ENCODE measurements at places on chromosomes 7 and 10.

DNA sequence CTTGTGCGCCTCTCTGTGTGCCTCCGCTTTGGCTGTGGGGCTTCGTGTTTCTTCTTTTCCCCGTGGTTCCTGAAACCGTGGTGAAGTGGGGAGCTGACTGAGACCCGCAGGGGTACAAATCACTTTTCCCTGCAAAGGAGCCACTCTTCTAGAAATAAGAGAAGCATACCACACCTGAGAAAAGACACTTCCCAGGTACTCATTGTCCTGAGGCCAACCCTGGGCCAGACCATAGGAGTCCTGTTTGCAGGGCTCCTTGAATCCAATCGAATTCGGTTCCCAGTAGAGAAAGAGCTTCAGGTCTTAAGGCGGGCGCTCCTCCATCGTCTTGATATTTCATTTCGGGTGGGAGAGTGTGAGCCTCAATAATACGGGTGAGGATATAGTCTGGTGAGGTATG lies 32.4 kb upstream of the ZNF273 start:
- DNase-seq = no peak

- no peak for DNase-seq
These were observed 6.9 kb downstream of the C10orf62 start for GRCh38 chr10:97596101-97597082.

- no peak for DNase-seq
These were observed 85.9 kb downstream of the ELFN1 start for GRCh38 chr7:1755783-1756625.

GRCh38 chr10:107417446-107417845 lies 252.9 kb upstream of the SORCS1 start:
- no peak for DNase-seq

DNA sequence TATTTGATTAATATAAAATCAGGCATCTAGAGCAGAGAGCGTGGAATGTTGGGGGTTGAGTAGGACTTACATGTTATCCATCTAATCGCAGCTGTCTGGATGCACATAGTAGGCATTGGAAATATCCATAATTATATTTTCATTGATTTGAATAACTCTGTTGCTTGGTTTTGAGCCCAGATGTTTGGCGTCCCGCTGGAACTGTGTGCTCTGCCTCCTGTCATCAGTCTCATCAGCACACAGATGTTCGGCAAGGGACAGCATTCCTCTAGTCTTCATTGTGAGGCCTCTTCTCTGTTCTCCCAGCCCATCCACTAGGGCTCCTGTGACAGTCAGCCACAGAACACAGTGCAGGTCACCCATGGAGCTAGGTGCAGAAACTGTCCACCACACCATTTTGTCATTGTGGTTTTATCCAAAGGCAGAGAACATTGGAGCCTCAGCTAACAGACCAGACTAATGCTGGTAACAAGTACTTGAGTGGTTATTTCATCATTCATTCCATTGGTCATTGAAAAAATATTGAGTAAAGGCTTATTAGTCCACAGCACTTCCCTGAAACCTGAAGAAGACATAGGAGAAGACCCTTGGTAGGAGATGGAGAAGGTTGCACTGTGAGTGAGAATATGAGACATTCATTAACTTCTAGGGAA lies 927.4 kb downstream of the LRMDA start:
- no peak for DNase-seq

GRCh38 chr7:44415047-44415446 lies 75.4 kb downstream of the NUDCD3 start:
- no peak for DNase-seq

GRCh38 chr7:31602041-31602625 lies 84.9 kb upstream of the PPP1R17 start:
- DNase-seq = no peak

DNA sequence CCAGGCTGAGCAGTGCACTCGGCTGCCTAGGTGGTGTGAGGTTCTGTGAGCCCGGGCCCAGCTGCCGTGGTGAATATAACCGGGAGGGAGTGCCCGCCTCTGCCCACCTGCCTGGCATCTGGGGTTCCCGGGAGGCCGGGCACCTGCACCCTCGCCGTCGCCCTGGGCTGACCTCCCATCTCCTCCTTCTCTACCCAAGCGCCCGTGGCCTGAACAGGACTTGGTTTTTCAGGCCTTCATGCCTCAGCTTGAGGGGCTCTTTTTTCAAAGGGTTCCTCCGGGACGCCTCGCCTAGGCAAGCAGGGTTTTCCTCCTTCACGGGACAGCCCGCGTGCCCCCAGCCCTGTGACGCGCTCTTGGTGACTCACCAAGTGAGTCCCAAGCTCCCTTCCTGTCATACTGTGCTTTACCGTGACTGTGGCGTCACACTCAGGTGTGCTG lies 9.9 kb downstream of the INPP5A start:
- DNase-seq = no peak

GRCh38 chr7:66187905-66188304 lies 17.2 kb upstream of the TPST1 start:
- DNase-seq = no peak

DNA sequence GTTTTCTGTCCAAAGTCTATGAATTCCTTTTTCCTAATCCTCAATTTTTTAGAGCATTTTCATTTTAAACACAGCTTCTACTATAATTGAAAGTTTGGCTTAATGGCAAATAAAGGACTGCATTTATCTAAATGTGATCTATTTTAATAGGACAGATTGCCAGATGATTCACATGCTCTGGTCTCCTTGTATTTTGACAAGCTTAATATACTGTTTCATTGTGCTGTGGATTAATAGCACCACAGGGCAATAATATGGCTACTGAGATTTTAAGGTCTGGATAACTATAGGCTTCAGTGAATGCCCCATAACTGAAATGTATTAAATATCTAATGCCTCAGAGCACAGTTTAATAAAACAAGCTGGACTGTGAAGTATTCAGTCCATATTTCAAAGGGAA lies 1362.8 kb downstream of the XPNPEP1 start:
- no peak for DNase-seq

GRCh38 chr10:128927497-128928161 lies 539.4 kb upstream of the MGMT start:
- no peak for DNase-seq

DNA sequence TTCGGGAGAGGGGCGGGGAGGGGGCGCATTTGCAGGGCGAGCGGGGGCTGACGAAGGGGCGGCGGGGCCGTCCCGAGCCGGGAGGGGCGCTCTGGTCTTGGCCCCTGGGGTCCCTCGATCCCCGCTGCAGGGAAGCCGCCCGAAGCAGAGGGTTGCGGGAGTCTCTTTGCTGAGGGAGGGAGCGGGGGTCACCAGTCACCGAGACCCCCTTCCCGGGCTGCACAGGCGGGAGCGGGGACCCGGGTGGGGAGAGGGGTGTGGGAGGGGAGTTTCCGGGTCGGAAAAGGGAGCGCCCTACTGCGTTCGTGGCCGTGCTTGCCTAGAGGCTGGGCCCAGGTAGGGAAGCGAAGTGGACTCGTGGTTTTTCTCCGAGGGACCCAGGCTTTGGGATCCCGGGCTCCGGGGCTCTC lies 422 bp downstream of the AP1S1 start:
- no peak for DNase-seq

DNA sequence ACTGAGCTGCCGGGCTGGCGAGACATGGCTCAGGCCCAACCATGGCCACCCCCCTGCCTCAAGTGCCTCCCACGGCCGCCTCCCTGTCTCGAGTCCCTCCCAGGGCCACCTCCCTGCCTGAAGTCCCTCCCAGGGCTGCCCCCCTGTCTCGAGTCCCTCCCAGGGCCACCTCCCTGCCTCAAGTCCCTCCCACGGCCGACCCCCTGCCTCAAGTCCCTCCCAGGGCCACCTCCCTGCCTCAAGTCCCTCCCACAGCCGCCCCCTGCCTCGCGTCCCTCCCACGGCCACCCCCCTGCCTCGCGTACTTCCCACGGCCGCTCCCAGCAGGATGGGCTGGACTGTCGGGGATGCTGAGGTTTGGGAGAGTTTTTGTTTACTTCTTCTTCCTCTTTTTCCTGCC lies 462.5 kb downstream of the PTPRN2 start:
- DNase-seq = no peak

DNA sequence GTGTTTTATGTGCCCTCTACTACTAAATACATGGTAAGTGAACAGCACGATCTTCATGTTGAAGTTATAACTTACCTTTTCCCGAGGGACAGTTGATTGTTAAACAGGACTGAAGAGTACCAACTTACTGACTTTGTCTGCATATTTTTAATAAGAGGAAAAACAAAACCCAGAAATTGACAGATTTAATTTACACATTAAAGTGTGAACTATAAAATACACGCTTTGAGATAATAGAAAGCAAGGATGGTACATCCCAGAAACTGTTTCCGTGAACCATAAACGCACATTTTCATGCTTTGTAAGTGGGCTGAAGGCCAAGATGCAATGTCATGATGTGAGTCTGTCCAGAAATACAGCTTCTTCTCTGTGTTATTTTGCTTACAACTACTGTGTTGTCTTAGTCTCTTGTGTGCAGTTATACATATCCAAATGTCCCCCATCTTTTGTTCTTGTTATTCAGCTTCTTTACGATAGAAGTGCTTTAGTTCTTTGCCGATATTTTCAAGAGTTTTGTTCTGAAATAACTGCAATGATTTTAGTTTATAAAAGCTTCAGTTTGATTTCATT lies 190.1 kb downstream of the MLLT10 start:
- DNase-seq = no peak

DNA sequence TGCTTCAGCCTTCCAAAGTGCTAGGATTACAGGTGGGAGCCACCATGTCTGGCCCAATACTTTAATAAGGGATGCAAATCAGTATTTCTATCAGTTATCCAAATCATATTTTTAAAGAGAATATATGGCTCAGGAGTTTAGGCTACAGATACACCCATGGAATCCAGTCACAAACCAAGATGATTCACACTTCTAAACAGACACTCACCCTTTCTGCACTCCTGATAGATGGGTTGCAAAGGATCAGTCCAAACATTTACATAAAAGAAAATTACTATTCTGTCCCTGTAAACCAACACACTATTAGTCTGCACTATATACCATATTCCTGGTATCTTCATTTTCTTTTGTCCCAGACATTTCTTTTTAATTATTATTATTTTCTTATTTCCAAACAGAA lies 2.2 kb downstream of the MORN4 start:
- no peak for DNase-seq

DNA sequence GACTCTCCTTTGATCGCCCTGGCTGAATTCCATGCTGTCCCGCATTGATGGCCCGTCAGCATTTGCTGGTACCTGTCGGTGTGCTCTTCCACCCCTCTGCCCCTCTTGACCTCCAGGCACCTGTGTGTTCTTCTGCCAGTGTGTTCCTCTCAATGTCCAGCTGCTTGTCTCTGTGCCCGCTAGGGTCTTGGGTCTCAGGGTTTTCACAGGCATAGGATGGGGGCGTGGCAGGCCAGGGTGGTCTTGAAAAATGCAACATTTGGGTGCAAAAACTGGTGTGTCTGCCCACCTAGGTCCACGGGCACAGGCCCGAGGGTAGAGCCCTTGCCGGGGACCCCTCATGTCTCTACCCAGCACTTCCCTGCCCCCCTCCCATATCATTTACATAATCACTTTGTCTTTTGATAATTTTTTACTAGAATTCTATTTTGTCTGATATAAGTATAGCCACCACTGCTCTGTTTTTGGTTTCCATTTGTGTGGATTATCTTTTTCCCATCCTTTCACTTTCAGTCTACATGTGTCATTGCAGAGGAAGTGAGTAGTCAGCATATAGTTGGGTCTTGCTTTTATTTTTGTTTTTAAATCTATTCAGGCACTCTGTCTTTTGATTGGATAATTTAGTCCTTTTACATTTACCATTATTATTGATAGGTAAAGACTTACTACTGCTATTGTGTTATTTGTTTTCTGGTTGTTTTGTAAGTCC lies 46.6 kb upstream of the ADRA2A start:
- DNase-seq = no peak

DNA sequence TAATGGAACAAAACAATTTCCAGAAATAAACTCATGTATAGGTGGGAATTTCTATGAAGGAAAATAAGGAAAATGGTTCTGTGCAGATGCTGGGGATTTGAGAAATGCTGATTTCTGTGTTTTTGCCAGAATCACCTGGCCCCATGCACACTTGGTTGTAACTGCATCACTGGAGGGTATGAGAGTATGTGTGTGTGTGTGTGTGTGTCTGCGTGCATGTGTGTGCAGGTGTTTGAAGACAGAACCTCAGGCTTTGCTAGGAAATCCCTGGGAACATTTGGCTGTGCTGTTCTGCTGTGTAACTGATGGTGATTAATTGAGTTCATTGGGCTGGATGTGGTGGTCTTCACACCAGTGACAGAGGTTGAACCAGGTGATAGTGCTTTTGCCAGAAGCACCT lies 141.6 kb downstream of the CAMK1D start:
- DNase-seq = no peak

- no peak for DNase-seq
These were observed 90.1 kb upstream of the CYP26C1 start for GRCh38 chr10:92970301-92971070.

GRCh38 chr7:66837007-66837406 lies 84.0 kb upstream of the TMEM248 start:
- DNase-seq = no peak

DNA sequence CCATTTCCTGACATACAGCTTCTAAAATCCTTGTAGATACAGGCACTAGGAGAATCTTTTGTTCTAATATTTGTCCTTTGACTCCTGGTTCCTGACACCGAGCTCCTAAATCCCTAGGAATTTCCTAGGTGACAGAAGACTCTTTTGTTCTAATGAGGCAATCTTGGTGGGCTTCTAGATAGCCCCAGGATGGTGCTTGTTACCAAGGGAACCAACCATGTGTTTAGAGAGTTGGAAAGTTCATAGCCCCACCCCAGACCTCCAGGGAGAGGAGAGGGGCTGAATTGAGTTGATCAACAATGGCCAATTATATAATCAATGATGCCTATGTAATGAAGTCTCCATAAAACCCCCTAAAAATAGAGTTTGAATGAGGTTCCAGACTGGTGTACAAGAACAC lies 145.1 kb downstream of the JMJD1C start:
- DNase-seq = no peak

DNA sequence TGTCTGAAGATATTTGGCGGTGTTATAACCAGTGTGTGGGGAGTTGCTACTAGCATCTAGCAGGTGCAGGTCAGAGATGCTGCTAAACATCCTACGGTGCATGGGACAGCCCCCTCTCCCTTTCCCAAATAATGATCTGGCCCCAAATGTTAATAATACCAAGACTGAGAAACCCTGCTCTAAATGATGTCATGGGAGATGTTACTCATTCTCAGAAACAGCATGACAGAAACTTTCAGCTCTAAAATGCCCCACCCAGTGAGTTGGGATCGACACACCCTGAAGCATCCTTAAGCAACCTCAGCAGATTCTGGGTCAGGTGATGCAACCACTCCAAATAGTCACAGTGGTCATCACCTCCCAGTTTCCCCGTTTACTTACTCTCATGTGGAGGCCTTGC lies 108.8 kb upstream of the MPP7 start:
- no peak for DNase-seq

DNA sequence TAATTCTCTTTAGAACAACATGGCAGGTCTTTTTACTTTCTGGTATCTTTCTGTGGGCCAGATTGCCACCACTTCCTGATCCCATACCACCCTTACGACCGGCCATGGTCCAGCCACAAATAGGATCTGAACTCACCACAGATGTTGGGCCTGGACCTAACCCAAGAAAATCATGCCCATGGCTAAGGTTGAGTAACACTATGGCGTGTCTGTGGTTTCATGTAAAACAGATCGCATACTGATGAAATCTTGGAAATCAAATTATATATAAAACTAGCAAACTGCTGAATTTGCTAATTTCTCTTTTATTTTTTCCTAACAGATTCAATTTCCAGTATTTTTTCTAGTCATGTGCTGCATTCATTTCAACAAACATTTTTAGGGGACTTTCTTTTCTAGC lies 77.2 kb downstream of the CH25H start:
- no peak for DNase-seq

GRCh38 chr10:29068302-29068701 lies 220.6 kb upstream of the LYZL1 start:
- DNase-seq = no peak

GRCh38 chr10:71302874-71303568 lies 16.0 kb upstream of the SLC29A3 start:
- peak; percentile 9 for DNase-seq
